Thymus (tissue), 14 donors: ENCODE measurements at places on chromosomes 12 and 14. TPM values are rescaled to one million over a fixed set of nuclear protein-coding genes. Genes with fewer than 3 reads are reported as not detected.

OLR1 gene
- total RNA-seq: 0.52 TPM

RND1 gene
- 1.1 TPM for total RNA-seq

DNA sequence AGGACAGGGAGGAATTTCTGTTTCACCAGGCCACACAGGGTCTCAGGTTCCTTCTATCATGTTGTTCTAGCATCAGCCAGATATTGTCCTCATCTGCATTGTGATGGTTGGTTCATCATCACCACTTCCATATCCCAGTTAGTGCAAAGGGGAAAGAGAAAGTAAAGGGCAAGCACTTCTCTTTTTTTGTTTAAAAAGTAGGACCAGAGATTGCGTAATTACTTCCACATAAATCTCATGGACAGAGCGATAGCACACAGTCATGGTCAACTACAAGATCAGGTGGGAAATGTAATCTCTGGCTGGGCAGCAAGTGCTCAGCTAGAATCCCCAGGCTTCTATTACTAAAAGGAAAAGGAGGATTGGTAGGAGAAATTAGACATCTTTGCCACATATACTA lies 155.1 kb downstream of the KIF21A start:
- DNase-seq: no peak
- no peaks in the 10 kb centered on the region for H3K4me1 ChIP-seq
- no peaks in the 10 kb centered on the region for H3K27me3 ChIP-seq
- H3K27ac ChIP-seq: no peak overlapping the region
- no peak overlapping the region for H3K4me3 ChIP-seq

SRRM4 gene
- under 0.01 TPM for total RNA-seq

STXBP6 gene
- total RNA-seq: 6.9 TPM

- H3K27ac ChIP-seq: no peak overlapping the region
- H3K4me1 ChIP-seq: no peaks in the 10 kb centered on the region
- no peaks in the 10 kb centered on the region for H3K36me3 ChIP-seq
- H3K27me3 ChIP-seq: no peaks in the 10 kb centered on the region
- H3K4me3 ChIP-seq: no peak overlapping the region
These were observed 391.4 kb downstream of the FUT8 start for GRCh38 chr14:65803885-65804284.

- H3K4me3 ChIP-seq: no peak overlapping the region
- no peak overlapping the region for H3K27ac ChIP-seq
These were observed 6.5 kb downstream of the HOXC12 start for GRCh38 chr12:53961025-53961761.

KRT6B gene
- total RNA-seq: 0.61 TPM

- H3K4me1 ChIP-seq: no peaks in the 10 kb centered on the region
- no peaks in the 10 kb centered on the region for H3K27me3 ChIP-seq
- no peak overlapping the region for H3K27ac ChIP-seq
These were observed 134.8 kb downstream of the DYRK2 start for GRCh38 chr12:67783393-67783792.

DNA sequence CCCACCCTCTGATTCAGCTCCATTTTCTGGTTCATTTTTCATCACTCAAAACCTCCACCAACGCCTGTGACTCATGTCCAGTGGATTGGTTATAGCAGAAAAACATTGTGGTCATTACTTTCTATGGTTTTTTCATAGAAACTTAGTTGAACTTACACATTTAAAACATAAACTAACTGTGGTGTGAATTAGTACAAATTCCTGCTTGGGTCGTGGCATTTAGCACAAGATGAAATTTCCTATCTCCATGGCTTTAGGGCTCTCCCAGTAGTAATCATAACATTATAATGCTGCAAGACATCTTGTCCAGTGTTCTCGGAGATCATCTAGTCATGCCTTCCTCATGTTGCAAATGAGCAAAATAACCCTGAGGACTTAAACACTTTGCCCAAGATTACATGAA lies 7.1 kb downstream of the RNASE7 start:
- DNase-seq: no peak

DNA sequence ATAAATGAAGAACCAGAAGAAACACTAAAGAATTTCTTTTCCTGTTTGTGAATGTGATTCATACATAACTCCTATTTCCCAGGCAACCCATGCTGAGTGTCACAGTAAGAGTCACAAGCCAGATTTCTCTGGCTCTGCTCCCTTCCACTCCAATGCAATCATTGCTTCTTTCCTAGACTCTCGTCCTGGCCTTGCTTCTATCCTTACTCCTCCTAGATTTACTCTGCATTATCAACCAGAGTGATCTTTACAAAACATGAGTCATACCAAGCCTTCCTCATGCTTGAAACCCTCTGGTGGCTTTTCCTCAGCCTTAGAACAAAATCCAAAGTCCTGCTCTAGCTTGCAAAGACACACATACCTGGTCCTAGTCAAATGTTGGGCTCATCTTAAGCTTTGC lies 13.3 kb downstream of the IL22 start:
- no peak for DNase-seq
- peaks cover 14% of the 10 kb centered on the region for H3K4me1 ChIP-seq
- H3K4me3 ChIP-seq: no peak overlapping the region
- no peak overlapping the region for H3K27ac ChIP-seq

DNA sequence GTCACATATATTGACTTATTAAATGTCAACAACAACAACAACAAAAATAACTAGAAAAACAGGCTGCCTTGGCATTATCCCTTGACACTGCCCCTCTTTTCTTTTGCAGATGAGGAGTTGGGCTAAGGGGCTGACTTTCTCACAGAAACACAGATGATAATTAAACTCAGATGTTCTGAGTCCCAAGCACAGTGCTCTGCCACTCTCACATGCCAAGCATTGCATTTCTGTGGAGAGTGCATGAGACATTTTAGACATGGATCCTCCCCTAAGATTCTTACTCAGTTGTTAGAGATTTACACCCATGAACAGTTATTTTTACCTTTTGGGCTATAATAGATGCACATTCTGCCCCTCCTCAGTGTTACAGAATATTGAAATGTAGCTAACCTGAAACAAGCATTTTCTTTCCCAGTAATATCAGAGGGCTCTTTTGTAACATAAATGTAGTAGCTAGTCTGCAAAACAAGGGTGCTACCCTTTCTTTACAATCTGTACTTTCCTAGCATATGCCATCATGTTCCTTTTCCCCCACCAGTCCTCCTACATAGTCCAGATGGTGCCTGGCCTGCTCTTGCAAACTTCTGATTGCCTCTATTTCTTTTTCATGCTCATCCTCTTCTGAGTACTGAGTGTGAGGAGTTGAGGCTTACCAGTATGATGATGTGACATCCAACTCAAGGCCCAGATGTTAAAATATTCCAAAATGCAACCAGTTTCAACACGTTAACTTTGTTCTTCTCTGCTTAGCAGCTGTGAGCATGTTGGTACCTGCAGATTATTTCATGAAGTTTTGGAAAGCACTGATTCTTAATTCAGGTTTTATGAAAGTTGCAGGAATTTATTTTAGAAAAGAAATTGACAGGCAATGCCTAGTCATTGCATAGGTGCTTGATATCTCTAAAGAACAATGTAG lies 125.0 kb upstream of the ATP2B1 start:
- H3K4me1 ChIP-seq: no peaks in the 10 kb centered on the region
- no peak overlapping the region for H3K4me3 ChIP-seq
- no peaks in the 10 kb centered on the region for H3K36me3 ChIP-seq
- DNase-seq: no peak
- no peaks in the 10 kb centered on the region for H3K27me3 ChIP-seq

MGST1 gene
- total RNA-seq: 2.1 TPM

SERPINA12 gene
- total RNA-seq: 0.05 TPM

DNA sequence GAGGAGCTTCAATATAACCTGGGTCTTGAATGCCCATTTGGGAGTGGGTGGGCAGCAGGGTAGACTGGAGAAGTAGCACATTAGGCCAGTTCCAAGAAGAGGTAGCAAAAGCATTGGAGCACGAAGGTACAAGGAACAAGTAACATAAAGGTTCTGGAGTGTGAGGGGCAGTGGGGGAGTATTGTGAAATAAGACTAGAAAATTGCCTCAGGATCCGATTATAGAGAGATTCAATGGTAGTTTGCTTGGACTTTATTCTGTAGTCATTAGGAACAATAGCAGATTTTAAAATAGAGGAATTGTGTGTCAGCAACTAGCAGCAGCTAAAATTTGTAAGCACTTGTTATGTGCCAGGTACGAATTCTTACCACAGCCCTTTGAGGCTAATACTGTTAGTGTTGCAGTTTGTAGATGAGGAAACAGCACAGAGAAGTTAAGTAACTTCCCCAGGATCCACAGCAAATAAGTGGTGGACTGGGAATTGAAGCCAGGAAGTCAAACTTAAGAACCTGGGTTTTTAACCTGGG lies 61.8 kb downstream of the PPFIBP1 start:
- H3K36me3 ChIP-seq: no peaks in the 10 kb centered on the region
- no peak for DNase-seq
- H3K4me3 ChIP-seq: no peak overlapping the region
- no peaks in the 10 kb centered on the region for H3K27me3 ChIP-seq
- no peaks in the 10 kb centered on the region for H3K4me1 ChIP-seq

TNFAIP2 gene
- 66.2 TPM for total RNA-seq

GRCh38 chr12:82723891-82724290 lies 37.2 kb downstream of the TMTC2 start:
- no peak overlapping the region for H3K4me3 ChIP-seq
- no peaks in the 10 kb centered on the region for H3K4me1 ChIP-seq
- no peak overlapping the region for H3K27ac ChIP-seq
- H3K36me3 ChIP-seq: no peaks in the 10 kb centered on the region
- DNase-seq: no peak

- no peak overlapping the region for H3K27ac ChIP-seq
- no peaks in the 10 kb centered on the region for H3K36me3 ChIP-seq
- H3K4me3 ChIP-seq: no peak overlapping the region
- no peaks in the 10 kb centered on the region for H3K4me1 ChIP-seq
These were observed 280.2 kb downstream of the CACNA1C start for GRCh38 chr12:2332947-2333346.

PTPN21 gene
- 0.99 TPM for total RNA-seq

DNA sequence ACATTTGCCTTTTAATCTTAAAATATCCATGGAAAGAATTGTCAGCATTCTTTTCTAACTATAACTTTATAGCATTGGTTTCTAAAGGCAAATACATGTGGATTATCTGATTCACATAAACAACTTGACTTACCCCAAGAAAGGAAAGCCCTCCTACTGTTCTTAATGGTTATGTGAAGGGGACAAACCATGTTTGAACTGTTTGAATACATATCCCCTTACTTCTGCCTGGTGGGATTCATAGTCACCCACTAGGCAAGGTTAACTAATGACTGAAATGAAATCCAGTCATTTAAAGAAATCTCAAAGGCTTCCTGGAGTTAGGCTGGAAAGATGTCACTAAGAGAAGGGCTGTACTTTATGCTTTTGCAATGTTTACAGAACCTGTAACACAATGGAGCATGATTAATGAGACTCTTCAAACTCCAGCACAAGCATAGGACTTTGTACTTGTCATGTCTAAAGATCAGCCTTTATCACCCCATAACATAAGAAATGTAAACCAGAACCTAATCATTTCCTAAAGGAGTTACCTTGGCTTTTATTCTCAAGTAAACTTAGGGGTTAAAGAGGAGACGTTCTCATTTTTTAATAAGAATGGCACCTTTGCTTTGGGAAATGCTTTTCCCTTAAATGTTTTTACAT lies 10.2 kb upstream of the FLRT2 start:
- H3K4me3 ChIP-seq: no peak overlapping the region
- no peak for DNase-seq
- no peaks in the 10 kb centered on the region for H3K36me3 ChIP-seq
- no peaks in the 10 kb centered on the region for H3K4me1 ChIP-seq
- no peaks in the 10 kb centered on the region for H3K27me3 ChIP-seq
- no peak overlapping the region for H3K27ac ChIP-seq

TAS2R10 gene
- total RNA-seq: 0.47 TPM

- no peaks in the 10 kb centered on the region for H3K36me3 ChIP-seq
- H3K27me3 ChIP-seq: no peaks in the 10 kb centered on the region
- no peak overlapping the region for H3K27ac ChIP-seq
- no peak for DNase-seq
These were observed 164.5 kb downstream of the CRADD start for GRCh38 chr12:93841671-93842070.

GRCh38 chr12:7645395-7646177 lies 20.1 kb downstream of the APOBEC1 start:
- H3K27ac ChIP-seq: no peak overlapping the region
- H3K36me3 ChIP-seq: no peaks in the 10 kb centered on the region
- no peaks in the 10 kb centered on the region for H3K27me3 ChIP-seq
- no peak for DNase-seq
- no peak overlapping the region for H3K4me3 ChIP-seq
- peaks cover 21% of the 10 kb centered on the region for H3K4me1 ChIP-seq

ACOT6 gene
- total RNA-seq: not detected

- no peak for DNase-seq
- H3K4me1 ChIP-seq: no peaks in the 10 kb centered on the region
- no peaks in the 10 kb centered on the region for H3K36me3 ChIP-seq
These were observed 789.6 kb upstream of the NOVA1 start for GRCh38 chr14:27387463-27387862.

DNA sequence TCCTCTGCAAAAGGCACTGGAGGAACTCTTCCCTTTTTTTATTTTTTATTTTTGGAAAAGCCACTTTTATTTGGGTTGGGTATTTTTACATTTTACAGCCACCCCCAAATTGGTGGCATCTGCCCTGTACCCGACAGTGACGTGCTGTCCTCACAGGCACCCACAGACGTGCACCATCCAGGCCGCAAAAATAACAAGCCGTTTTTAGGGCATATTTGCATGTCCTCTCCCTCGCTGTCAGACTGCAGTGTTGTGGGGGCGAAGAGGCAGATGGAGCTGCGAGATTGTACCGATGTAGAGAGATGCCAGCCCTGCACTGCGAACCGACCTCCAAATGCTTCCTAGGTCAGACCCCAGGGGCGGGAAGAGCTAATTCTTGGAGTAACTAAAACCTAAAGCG lies 12.2 kb downstream of the JDP2 start:
- DNase-seq: no peak
- H3K4me1 ChIP-seq: peaks cover 8% of the 10 kb centered on the region
- H3K36me3 ChIP-seq: no peaks in the 10 kb centered on the region
- H3K27ac ChIP-seq: no peak overlapping the region

RNASE12 gene
- not detected for total RNA-seq

GRCh38 chr12:58487678-58488161 lies 432.6 kb downstream of the LRIG3 start:
- no peak overlapping the region for H3K4me3 ChIP-seq
- H3K27me3 ChIP-seq: no peaks in the 10 kb centered on the region
- DNase-seq: no peak
- H3K4me1 ChIP-seq: no peaks in the 10 kb centered on the region
- H3K27ac ChIP-seq: no peak overlapping the region

DNA sequence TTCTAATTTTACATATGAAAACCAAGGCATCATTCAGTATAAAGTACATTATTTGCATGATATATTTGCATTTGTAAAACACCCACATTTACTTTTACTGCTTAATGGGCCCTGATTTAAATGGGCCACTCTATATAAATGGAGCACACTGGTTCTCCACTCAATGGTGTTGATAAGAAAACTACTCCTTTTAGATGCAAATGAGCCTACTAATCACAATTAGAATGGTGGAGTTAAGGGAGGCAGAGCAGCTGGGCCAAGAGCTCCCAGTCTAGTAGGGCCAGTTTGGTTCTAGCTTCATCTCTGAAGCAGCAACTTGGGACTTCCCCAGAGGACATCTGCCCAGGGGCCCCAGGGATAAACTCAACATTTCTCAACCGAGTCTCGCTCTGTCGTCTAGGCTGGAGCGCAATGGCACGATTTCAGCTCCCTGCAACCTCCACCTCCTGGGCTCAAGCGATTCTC lies 120.7 kb downstream of the FOXN3 start:
- no peak for DNase-seq
- H3K36me3 ChIP-seq: peaks cover 10% of the 10 kb centered on the region
- no peaks in the 10 kb centered on the region for H3K27me3 ChIP-seq
- no peak overlapping the region for H3K4me3 ChIP-seq
- H3K4me1 ChIP-seq: peaks cover 7% of the 10 kb centered on the region
- H3K27ac ChIP-seq: no peak overlapping the region

FOXG1 gene
- 1.9 TPM for total RNA-seq

MSI1 gene
- total RNA-seq: 0.05 TPM

PRR4 gene
- 1.5 TPM for total RNA-seq

OGFOD2 gene
- 12.1 TPM for total RNA-seq

SYCP3 gene
- total RNA-seq: 0.76 TPM
